ENCODE measurements at places on chromosomes 2 and 18.

DNA sequence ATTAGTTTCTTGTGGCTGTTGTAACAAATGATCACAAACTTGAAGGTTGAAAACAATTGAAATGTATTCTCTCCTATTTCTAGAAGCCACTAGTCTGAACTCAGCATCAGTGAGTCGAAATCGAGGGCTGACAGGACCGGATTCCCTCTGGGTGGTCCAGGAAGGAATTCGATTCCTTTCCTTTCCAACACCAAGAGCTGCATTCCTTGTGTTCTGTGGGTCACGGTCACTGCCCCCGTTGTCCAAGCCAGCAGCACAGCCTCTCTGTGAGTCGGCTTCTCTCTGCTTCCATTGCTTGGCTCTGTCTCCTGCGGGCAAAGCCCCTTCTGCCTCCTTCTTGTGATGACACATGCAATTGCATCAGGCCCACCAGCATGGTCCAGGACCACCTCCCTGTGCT lies 67.3 kb downstream of the SMIM21 start:
- DNase-seq, result no peak

- no peak for DNase-seq
These were observed 1387.6 kb upstream of the ACVR2A start for GRCh38 chr2:146457221-146457620.

DNA sequence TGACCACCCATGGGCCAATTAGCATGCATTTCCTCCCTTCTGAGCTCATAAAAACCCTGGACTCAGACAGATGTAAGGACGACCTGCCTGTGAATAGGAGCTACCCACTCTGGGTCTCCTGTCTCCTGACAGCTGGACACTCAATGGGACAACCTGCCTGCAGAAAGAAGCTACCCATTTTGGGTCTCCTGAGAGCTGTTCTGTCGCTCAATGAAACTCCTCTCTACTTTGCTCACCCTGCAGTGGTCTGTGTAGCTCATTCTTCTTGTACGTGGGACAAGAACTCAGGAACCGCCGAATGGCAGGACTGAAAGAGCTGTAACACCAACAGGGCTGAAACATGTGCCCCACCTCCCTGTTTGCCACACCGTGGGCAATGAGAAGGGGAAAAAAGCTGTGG lies 60.3 kb upstream of the DYNC1I2 start:
- no peak for DNase-seq

DNA sequence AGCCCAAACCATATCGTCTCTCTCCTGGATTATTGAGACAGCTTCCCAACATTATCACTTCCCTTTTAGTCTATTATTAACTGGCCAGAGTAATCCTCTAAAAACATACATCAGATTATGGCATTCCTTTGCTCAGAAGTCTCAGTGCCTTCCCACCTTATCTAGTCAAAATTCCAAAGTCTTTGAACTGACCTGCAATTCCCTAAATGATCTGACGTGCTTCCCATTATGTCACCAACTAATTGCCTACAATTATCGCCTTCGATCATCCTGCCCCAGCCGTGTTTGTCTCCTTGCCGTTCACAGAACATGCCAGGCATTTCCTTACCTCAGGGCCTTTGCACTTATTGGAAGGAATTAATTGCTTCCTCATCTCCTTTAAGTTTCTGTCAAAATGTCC lies 332.4 kb downstream of the IRS1 start:
- no peak for DNase-seq

DNA sequence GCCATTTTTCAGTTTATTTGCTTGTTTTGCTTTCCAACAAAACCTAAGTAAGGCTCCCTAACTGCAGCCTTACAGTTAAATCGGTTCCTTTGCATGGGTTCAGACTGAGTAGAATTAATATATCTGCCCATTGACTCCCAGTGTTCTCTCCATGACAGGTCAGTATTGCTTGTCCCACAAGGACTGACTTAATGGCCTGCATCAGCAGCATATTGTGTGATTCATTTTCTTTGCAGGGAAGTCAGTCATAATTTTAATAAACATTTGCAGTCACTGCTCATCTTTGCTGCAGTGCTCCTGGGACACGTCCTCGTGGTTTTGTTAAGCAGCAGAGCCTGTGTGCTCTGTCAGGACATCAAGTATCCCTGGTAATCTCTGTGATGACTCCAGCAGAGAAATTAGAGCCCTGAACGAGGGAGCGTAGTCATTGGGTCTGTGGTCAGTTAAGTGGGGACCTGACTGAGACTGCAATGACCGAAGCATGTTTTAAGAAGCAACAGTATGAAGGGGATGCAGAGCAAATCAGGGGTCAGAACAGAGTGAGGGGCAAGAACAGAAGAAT lies 93.3 kb downstream of the CDH20 start:
- no peak for DNase-seq

- DNase-seq, result no peak
These were observed 9.5 kb upstream of the RPRM start for GRCh38 chr2:153488072-153488471.

DNA sequence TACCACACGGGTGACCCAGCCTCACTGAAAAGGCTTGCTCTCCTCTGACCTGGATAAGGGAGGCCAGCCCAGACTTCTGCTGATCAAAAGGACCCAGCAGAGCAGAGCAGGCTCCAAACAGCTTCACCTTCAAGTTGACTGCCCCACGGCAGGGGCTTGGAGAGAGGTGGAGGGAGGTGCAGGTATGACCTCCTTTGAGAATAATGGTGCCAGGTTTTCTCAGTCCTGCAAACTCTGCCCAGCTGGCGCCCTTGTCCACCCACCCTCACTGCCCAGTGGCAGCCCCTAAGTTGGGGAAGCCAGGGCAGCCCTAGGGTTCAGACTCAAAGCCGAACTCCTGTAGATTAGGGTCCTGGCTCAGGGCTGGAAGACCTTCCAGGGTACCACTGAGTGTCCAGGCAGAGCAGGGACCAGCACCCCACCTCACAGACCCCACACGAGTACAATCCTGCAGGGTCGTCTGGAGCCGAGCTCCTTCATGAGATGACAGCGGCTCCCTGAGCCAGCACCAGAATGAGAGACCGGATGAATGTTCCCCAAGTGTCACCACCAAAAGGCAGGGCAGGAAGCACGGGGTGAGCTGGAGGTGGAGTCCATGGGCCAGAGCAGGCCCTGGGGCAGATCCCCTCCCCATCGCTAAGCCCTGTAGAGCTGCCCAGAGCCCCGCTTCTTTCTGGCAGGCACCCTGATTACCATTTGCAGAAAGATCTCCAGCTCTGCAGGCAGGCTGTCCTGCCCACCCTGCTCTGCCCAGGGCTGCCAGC lies 3.6 kb upstream of the GPC1 start:
- no peak for DNase-seq

DNA sequence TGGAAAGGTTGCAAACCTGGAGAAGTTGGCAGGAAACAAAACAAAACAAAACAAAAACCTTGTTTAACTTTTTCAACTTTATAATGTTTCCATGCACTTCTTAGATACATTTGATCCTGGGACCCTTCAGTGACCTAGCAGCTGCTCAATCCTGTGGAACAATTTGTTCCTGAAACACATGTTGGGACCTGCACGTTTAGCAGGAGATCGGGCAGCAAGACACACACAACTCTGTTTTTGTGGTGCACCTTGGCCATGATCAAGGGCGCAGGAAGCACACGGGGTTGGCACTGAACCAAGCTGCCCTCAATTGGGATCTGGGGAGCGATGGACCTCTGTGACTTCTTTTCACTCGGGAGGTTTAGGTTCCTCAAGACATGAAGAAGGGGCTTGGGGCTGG lies 268.7 kb downstream of the LOXHD1 start:
- no peak for DNase-seq

- no peak for DNase-seq
These were observed 383.2 kb downstream of the BCL11A start for GRCh38 chr2:60170272-60170671.

DNA sequence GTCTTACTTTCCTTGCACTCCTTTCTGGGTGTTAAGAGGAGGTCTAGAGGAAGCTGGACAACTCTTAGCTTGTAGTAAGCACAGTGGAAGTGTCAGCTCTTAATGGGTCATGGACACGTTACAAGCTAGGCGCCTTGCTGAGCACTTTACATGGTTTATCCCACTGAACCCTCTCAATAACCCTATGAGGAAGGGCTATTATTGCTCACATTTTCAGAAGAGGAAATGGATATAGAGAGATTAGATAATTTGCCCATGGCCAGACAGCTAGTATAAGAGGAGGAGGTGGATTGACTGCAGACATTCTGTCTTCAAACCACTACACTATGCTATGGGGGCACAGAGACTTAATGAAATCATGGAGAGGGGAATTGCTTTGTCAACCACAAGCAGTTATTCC lies 8.3 kb upstream of the IL1RN start:
- no peak for DNase-seq

GRCh38 chr18:6677086-6677485 lies 52.4 kb upstream of the ARHGAP28 start:
- DNase-seq, result no peak

- DNase-seq, result no peak
These were observed 35.7 kb upstream of the KYNU start for GRCh38 chr2:142841788-142842187.

All from RPMI8226 (cell line).